Activated CD8-positive, alpha-beta memory T cell treated with anti-CD3 and anti-CD28 coated beads, Interleukin-2, amount 50 U/mL, for 48 hours (primary cell): ENCODE measurements at places on chromosomes 4 and X.

DNA sequence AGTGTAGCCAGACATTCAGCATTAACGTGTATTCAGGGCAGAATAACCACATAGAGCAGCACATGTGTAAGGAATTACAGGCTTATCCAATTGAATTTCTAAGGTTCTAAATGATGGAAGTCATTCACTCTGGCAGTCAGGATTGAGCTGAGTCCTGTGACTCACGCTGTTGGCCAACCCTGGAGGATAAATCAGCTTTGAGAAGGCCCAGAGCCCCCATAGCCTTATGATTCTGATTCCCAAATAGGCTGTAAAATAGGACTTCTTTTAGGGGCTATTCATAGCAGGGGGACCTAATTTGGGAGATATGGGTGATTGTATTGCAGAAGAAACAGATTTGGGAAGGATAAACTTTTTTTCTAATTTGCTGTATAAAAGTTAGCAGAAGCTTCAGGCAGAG lies 8.1 kb upstream of the HPF1 start:
- no peak for DNase-seq

DNA sequence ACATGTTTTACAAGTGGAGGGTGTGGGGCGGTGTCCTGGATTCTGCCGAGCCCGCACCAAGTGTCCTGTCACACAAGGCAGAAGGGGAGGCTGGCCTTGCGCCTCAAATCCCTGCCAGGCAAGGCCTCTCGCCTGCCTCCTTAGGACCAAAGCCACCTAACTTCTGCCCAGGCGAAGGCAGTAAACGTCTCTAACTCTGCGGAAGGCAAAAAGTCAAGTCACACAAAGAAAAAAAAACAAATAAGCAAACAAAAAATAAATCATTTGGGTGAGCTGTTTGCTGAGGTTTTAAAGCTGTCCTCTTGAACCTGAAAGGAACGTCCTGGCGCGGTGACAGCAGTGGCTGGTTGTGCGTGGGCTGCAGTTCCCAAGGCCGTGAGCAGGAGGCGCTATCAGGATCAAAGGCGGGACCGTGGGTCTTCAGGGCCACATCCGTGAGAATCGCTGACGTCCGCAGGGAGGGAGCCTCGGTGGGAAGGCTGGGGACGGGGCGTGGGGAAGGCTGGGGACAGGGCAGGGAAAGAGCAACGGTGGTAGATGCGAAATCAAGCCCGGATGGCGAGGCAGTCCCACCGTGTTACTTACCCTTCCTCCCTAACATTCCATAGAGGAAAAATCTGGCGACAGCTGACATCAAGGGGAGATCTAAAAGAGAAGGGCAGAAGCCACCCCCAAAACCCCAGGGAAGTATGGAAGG lies 99.1 kb downstream of the TRAPPC11 start:
- no peak for DNase-seq

GRCh38 chr4:138111462-138112000 lies 130.6 kb downstream of the SLC7A11 start:
- no peak for DNase-seq

DNA sequence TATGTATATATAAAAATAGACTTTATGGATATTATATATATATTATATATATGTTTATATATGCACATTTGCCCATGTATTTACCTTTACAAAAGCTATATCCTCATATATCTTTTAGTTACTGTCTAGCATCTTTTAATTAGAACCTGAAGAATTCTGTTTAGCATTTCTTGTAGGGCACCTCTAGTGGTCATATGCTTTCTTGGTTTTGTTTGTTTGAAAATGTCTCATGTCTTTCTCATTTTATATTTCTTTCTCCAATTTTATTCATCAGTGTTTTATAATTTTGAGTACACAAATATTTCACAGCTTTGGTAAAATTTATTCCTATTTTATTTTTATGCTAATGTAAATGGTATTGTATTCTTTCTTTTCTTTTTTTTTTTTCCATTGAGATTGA lies 70.3 kb upstream of the SPIN4 start:
- no peak for DNase-seq
